ENCODE measurements at places on chromosomes 2 and 18.

GRCh38 chr2:102983786-102984185 is 222.0 kb downstream of the TMEM182 start:
- DNase-seq = no peak

GRCh38 chr2:54572262-54572635 is 116.1 kb downstream of the SPTBN1 start:
- DNase-seq = peak; percentile 90

DNA sequence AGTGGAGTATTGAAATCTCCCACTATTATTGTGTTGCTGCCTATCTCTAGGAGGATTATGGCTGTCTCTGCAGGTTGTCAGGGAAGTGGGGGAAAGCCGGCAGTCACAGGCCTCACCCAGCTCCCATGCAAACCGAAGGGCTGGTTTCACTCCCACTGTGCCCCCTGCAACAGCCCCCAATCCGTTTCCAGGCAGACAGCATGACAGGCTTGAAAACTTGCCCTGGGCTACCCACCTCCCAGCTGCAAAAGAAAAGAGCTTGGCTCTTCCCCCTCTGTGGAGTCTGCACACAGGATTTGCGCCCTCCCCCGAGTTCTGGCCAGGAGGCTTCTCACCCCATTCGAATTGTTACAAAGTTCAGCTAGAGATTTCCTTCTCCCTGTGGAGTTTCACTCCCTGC is 87.4 kb upstream of the MSTN start:
- DNase-seq = no peak

- DNase-seq = peak; percentile 27
Measured at GRCh38 chr2:219002395-219003266, 9.4 kb upstream of the CRYBA2 start.

- DNase-seq = no peak
Measured at GRCh38 chr2:64319896-64320295, 134.1 kb upstream of the LGALSL start.

GRCh38 chr18:47772374-47773248 is 157.8 kb downstream of the SMAD2 start:
- DNase-seq = peak; percentile 77

- no peak for DNase-seq
Measured at GRCh38 chr2:206353685-206354084, 79.2 kb downstream of the ZDBF2 start.

GRCh38 chr18:13376298-13376840 is 157.8 kb downstream of the LDLRAD4 start:
- DNase-seq = no peak

- no peak for DNase-seq
Measured at GRCh38 chr2:155141418-155141817, 442.9 kb downstream of the KCNJ3 start.

DNA sequence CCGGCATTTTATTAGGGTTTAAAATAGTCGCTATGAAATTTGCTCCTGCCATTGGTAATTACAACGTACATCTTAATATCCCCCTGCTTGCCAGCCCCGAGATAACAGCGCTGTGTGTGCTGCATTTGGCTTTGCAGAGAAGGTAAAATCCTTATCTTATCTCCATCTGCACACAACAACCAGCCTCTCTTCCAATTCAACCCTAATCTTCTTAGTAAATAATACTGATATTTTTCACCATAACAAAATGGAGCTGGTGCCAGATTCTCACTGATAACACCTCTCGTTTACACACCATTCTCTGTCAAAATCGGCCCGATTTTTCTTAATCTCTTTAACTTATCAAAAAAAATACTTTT is 61.4 kb upstream of the SIX3 start:
- no peak for DNase-seq

GRCh38 chr18:30616414-30616813 is 426.1 kb downstream of the DSC3 start:
- DNase-seq = no peak

- no peak for DNase-seq
Measured at GRCh38 chr2:27198627-27199026, 13.2 kb upstream of the ATRAID start.

DNA sequence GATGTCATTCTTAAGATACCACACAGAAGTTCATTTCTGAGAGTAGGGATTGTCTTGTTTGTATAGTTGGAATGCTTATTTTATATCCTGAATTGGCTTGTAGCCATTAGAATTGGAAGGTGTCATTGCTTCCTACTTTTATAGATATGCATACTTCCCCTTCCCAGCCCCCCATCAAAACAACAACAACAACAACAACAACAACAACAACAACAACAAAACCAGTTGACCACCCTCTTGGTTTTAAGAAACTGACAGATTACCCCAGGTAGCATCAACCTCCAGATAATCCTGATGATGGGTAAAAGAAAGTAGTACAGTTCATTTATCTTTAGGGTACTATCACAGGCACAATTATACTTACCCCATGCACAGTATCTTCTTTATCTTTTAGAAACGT is 20.0 kb downstream of the PHLPP1 start:
- no peak for DNase-seq

GRCh38 chr2:69798909-69799526 is 30.4 kb upstream of the GMCL1 start:
- peak; percentile 80 for DNase-seq
